ENCODE measurements at places on chromosomes 13 and 19. TPM values are rescaled to one million over a fixed set of nuclear protein-coding genes. Genes with fewer than 3 reads are reported as not detected.

The DNAAF3 gene
- not detected for total RNA-seq

The OLFM2 gene
- total RNA-seq = 80.5 TPM

The ZNF625 gene
- 14.9 TPM for total RNA-seq

The OSCAR gene
- 1.4 TPM for total RNA-seq

GRCh38 chr19:1455002-1455335 lies 5.0 kb downstream of the APC2 start:
- no peak for DNase-seq

DNA sequence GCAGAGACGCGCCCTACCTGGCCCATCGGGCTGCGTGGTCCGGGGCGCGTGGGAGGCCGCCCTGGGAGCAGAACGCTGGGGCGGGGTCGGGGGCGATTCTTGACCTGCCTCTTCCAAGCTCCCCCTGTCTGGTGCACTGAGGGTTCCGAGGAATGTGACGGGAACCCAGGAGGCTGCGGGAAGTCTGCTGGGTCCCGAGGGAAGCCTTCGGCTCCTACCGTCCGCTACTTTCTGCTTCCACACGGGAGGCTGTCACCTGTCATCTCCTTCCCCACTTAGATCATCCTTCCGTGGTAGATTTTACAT lies 781 bp upstream of the SPRYD7 start:
- no peak for DNase-seq

DNA sequence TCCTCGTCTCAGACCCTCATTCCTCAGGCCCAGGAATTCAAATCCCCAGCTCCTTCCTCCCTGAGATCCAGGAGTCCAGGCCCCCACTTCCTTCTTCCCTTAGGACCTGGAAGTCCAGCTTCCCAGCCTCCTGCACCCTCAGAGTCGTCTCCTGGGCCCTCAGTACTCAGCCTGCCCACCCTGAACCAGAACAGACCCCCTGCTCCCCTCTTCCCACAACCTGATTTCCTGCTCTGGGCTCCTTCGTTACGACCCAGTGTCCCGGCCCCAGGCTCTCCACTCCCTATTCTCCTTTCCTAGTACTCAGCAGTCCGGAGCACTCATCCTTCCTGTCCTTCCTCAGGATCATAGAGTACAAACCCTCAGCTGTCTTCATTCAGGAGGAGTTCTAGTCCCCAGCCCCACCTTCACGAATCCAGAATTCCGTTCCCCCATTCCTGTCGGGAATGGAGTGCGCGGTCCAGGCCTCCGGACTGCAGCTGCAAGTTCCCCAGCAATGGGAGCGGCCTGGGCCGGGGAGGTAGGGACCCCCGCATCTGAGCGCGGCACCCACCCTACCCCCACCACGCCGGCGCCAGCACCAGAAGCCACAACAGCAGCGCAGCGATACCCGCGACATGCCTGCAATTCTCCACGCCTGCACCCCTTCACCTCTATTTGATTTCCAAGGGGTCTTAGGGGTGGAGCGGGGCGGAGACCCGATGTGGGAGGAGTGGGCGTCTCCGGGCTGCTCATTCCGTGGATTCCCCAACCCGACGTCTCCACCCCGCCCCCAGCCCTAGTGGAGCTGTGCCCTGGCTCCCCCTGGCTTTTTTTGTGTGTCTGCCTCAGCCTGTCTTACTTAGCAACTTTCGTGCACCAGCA lies 12.7 kb downstream of the EGLN2 start:
- DNase-seq = peak; percentile 27

GRCh38 chr19:42280815-42281145 lies 11.7 kb downstream of the CIC start:
- DNase-seq = no peak

- no peak for DNase-seq
These were observed 782.5 kb upstream of the SLITRK6 start for GRCh38 chr13:86581706-86582105.

DNA sequence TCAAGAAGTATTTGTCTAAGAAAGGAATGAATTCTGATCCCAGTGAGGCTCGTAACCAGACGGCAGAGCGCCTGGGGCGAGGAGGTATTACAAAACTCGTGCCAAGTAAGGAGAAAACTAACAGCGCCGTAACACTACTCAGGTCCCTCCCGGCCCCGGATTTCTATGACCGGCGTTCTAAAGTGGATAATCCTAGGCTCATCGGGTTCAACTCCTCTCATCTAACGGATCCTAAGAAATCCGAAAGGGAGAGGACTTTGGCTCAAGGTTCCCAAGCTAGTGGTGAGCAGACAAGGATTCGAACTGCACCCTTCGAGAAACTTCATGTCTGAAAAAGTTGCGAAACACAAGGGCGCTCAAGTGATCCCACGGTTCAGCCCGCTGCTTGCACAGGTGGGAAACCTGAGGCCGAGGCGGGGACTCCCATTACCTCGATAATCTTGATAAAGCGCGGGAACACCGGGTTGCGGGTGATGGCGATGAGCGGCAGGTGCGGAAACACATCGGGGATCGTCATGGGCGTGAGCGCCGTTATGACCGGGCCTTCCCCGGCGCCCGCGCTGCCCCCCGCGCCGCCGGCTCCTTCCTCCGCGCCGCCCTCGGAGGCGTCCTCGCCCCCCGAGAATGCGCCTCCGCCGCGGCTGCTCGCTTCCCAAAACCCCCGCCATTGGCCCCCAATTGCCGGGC lies 529 bp downstream of the LONP1 start:
- no peak for DNase-seq
